ENCODE measurements at places on chromosomes 7 and 10.

DNA sequence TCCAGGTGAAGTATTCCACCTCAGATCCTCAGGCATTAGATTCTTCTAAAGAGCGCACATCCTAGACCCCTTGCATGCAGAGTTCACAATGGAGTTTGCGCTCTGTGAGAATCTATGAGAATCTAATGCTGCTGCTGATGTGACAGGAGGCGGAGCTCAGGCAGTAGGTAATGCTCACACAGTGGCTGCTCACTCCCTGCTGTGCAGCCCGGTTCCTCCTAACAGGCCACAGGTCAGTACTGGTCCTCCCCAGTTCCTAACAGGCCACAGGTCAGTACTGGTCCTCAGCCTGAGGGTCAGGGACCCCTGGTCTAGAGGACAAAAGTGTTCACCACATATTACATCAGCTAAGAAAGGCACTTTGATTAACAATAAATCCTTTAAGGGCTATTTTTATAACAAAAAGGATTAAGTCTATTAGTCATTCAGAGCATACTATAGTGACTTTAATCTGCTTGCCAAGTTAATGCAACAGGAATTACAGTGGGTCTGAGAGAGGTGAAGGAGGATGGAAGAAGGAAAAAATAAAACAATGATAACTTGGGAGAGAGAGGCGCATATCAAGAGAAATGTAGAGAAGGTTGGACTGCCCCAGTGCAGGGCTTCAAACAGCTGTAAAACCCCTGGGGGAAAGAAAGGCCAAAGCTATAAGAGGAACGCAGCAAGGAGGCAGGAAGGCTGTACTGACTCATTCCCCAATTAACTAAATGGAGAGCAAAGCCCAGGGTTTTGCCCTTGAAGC, 49.2 kb downstream of the CUL2 start:
- no peak for DNase-seq

DNA sequence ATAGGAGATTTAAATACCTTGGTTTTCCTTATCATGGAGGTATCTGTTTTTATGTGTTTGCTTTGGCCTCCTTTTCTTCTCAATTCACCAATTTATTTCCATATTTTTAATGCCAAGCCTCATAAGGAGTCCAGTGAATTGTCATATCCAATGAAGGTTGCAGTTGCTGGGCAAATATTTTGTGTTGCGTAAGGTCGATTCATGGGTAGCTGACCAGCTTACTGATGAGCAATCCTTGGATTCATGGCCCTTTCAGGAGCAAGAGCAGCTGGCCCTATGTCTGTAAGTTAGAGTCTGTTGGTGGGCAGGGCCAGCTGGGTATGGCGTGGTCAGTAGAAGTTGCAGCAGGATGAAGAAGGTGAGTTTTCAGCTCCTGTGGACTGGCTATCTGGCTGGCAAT, 182.9 kb downstream of the PFKFB3 start:
- no peak for DNase-seq

GRCh38 chr7:816751-817671, 15.3 kb upstream of the SUN1 start:
- DNase-seq: no peak

GRCh38 chr10:31095677-31096560, 64.3 kb upstream of the ZNF438 start:
- DNase-seq: no peak

- no peak for DNase-seq
Measured at GRCh38 chr7:43537765-43538403, 45.0 kb upstream of the STK17A start.

GRCh38 chr10:66537186-66537585, 388.6 kb upstream of the LRRTM3 start:
- no peak for DNase-seq

GRCh38 chr10:14429043-14429700, 98.4 kb upstream of the FRMD4A start:
- DNase-seq: no peak

- DNase-seq: no peak
Measured at GRCh38 chr10:19576576-19576975, 239.7 kb upstream of the PLXDC2 start.

GRCh38 chr10:52400562-52400961, 86.5 kb downstream of the DKK1 start:
- DNase-seq: no peak

DNA sequence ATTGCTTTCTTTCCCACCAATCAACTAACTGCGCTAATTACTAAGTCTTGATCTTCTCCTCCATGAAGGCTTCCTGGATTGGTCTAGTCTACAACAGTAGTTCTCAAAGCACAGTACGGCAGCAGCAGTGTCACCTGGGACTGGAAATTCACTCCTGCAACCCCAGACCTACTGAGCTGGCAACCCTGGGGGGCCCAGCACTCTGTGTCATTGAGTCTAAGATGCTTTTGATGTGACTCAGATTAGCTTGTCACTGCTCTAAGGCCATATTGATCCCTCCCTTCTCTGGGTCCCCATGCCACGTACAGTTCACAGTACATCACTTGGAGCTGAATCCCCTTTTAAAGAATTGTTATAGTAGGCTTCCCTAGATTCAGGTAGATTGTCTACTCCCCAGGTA, 65.7 kb upstream of the KMT2C start:
- DNase-seq: no peak

DNA sequence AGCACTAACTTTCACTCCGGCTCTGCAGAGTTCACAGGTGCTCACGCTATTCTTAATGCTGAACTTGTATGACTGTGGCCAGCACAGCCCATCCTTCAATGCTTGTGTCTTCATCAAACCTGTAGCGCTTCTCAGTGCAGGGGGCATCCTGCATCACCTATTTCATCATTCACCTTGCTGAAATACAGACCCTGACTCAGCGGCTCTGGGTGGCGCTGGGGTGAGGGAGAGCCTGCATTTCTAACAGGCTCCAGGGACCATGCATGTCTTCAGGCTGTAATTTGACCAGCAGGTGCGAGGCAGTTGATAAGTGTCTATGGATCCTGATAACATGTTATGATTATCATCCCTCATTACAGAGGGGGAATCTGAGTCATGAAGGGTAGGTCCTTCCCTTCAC, 89.3 kb downstream of the VOPP1 start:
- DNase-seq: no peak

DNA sequence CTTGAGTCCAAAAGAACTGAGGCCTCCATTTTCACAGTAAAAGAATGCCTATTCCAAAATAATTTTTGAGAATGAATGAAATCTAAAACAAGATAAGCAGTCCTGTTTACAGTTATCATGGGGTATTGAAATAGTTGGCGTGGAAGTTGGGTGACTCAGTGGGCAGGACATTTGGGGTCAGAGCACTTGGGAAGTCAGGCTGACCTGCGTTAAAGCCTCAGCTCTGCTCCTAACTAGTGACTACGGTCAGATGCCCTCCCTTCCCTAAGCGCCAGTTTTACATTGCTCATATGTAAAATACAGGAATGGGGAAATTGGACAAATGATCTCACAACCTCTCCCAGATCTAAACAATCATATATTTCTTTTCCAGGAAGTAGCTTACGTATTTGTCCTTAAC, 2.3 kb upstream of the PAPSS2 start:
- no peak for DNase-seq

GRCh38 chr7:157009170-157009777, 1.2 kb downstream of the MNX1 start:
- DNase-seq: no peak

- no peak for DNase-seq
Measured at GRCh38 chr7:69776611-69777010, 178.3 kb downstream of the AUTS2 start.

- no peak for DNase-seq
Measured at GRCh38 chr10:77533146-77533886, 104.3 kb downstream of the KCNMA1 start.

GRCh38 chr7:148856578-148856881, 27.6 kb downstream of the EZH2 start:
- no peak for DNase-seq

GRCh38 chr7:30312178-30312577, 27.8 kb downstream of the ZNRF2 start:
- DNase-seq: no peak

DNA sequence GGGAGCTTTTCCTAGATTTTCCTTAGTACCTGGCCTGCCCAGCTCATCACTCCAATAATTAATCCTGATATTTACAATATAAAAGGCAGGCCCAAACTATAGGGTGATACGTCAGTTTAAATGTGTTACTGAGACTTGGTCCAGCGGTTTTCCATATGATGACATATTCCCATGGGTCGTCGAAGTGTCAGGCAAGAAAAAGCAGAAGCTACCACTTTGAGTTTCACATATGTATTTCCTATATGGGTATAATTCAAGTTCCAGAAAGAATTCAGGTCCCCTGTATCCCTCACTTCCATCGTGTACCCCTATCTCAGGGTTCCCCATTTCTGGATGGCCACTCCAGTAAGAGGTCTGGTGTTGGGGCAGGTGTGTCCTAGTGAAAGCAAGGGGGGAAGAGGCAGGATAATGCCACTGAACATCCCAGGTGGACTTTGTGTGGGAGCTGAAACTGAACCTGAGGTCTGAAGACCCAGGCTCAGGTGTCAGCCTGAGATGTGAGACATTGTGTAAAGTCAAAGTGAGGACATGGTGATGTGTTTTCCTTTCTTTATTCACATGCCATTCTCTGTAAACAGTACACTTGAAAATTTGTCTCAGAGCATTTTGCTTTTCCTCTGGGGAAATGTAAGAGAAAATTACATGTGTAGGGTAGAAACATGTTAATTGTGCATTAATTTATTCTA, 167.8 kb downstream of the PLXDC2 start:
- DNase-seq: no peak

DNA sequence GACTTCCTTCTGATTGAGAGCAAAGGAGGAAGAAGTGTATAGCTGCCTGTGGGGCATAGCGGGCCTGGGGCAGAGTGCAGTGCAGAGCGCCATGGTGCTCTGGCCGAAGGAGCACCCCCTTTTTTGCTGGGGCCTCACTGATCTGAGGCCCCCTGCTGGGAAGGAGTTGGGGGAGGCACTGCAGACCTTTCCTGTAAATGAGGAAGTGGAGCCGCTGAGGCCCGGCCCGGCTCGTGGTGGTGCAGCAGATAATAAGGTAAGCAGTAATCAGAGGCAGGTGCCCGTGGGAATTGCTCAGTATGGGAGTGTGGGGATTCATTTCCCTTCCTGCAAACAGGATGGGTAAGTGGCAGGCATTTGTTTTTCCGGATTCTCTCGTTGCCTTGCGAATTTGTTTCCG, 373.7 kb upstream of the MKI67 start:
- DNase-seq: no peak

GRCh38 chr10:121800146-121800545, 127.7 kb downstream of the ATE1 start:
- DNase-seq: no peak

DNA sequence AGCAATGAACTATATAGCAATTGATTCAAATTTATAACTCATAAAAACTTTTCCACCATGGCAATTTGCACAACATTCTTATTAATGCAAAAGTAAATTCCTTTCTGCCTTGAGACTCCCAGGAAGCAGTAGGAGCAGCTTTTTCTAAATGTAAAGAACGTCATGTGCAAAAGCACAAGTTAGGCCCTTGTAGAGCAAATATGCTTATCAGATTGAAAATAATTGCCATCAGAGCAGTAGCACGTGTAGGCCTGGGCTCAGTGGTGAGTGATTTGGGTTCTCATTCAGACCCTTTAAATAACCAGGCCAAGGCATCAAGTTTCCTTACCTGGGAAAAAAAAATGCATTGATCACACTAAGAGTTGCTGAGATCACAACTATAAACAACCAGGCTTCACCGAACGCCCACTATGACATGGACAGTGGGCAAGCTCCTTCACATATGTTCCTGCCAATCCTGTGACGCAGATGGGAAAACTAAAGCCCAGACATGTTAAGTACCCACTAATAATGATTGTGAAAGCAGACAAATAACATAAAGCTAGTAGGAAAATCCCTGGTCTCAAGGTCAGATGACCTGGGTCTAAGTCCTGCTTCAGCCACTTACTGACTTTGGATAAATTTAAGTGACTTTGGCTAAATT, 22.1 kb upstream of the SAR1A start:
- DNase-seq: no peak

DNA sequence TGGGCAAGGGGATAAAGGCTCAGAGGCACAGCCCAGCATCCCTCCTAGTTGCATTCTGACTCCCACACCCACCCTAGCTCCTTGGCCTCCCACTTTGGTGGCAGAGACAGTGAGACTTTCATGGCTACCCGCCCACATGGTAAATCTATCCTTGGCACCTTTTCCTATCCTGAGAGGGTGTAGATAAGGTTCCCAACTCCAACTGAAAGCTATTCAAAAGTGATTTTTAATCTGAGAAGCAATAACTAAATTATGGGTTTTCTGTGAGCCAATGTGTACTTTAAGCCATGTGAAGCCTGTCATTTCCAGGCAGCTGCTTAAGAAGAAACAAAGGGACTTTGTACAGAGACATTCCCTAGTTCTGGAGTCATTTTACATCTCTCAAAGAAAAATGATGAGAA, 9.1 kb downstream of the LAMB1 start:
- DNase-seq: no peak

DNA sequence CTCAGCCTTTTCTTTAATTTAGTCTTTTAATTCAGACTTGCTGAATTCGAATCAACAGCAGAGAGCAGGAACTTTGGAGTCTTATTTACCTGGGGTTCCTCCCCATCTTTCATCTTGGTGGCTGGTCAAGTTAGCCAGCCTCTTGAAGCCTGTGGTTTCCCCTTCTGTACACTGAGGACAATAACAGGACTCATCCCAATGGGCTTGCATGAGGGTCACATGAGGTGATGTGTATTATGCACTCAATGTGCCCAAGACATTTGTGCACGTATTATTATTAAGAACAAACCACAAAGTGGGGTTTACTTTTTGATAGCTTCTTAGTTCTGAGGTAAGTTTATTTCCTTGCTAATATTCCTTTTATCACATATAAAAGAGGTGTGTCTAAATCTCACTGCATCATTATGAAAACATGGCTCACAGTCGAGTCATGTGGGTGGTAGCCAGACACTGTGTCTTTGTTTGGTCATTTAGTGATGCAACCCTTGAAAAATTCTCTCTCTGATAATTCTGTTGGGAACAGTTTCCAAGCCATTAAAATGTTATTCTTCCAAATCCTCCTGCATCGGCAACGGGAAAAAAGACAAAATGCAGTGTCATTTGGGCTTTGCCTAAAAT, 86.5 kb upstream of the GRB10 start:
- no peak for DNase-seq

GRCh38 chr7:93475811-93476210, 98.7 kb downstream of the CALCR start:
- no peak for DNase-seq

- no peak for DNase-seq
Measured at GRCh38 chr7:100583132-100584053, 2.5 kb downstream of the LRCH4 start.

GRCh38 chr10:99339077-99339476, 9.9 kb downstream of the CNNM1 start:
- no peak for DNase-seq

- DNase-seq: no peak
Measured at GRCh38 chr10:125118011-125118611, 42.3 kb downstream of the CTBP2 start.

GRCh38 chr10:78435484-78436221, 402.0 kb downstream of the RPS24 start:
- DNase-seq: no peak

GRCh38 chr7:74467876-74468275, 14.2 kb downstream of the GTF2IRD1 start:
- DNase-seq: no peak

- DNase-seq: no peak
Measured at GRCh38 chr7:151608031-151608551, 88.4 kb upstream of the RHEB start.

- DNase-seq: no peak
Measured at GRCh38 chr7:51244053-51244452, 72.6 kb downstream of the COBL start.
